ENCODE measurements at places on chromosomes 3 and 15. TPM values are rescaled to one million over a fixed set of nuclear protein-coding genes. Genes with fewer than 3 reads are reported as not detected.

Gene ROPN1
- total RNA-seq, result not detected

Gene MUSTN1
- 3.5 TPM for total RNA-seq

Gene COL7A1
- total RNA-seq, result 62.0 TPM

Gene FAM174B
- total RNA-seq, result 8.6 TPM

Gene NR2E3
- 0.69 TPM for total RNA-seq

Gene C2CD4A
- 0.20 TPM for total RNA-seq

Gene SLC26A6
- total RNA-seq, result 26.0 TPM

Gene GOLGA6D
- not detected for total RNA-seq

Gene CHST14
- 3.9 TPM for total RNA-seq

Gene RHOV
- total RNA-seq, result 1.8 TPM

Gene OR5H2
- not detected for total RNA-seq

Gene SLCO2A1
- total RNA-seq, result not detected

Gene CPNE9
- 54.6 TPM for total RNA-seq

Gene INTS14
- 49.5 TPM for total RNA-seq

Gene CACNA2D2
- total RNA-seq, result 5.0 TPM

Gene CD96
- not detected for total RNA-seq

Gene PPP1R14D
- not detected for total RNA-seq

Gene GREM1
- not detected for total RNA-seq

Gene INSYN1
- total RNA-seq, result 86.6 TPM

Gene CHRFAM7A
- 3.9 TPM for total RNA-seq

Gene PRTG
- total RNA-seq, result 19.4 TPM

Gene CRYGS
- total RNA-seq, result 3.7 TPM

Gene RGMA
- total RNA-seq, result 56.6 TPM
